ENCODE measurements at places on chromosomes 7 and 10. TPM values are rescaled to one million over a fixed set of nuclear protein-coding genes. Genes with fewer than 3 reads are reported as not detected.

ADAM8 gene
- total RNA-seq: 160 TPM

TSPAN12 gene
- not detected for total RNA-seq

OR2A7 gene
- total RNA-seq: 2.2 TPM

PNLIPRP2 gene
- total RNA-seq: not detected

GDF10 gene
- 0.50 TPM for total RNA-seq

- DNase-seq: no peak
Observed at GRCh38 chr7:83101530-83101929, 61.2 kb downstream of the PCLO start.

DNA sequence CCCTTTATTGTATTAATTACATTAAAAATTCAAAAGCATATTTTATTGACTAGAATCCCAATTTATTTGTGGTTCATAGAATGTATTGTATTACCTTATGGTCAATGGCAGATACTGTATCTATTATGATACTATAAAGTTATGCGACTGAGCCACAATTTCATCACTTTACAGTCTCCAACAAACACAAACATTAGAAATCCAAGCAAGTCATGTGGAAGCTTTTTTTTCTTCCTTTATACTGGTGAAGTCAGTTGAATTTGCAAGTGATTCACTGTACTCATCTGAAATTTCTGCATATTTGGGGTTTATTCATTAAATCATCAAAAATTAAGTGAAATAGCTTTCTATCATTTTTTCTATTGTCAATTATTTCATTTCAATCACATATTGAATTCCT lies 54.3 kb downstream of the BMPER start:
- no peak for DNase-seq

DNA sequence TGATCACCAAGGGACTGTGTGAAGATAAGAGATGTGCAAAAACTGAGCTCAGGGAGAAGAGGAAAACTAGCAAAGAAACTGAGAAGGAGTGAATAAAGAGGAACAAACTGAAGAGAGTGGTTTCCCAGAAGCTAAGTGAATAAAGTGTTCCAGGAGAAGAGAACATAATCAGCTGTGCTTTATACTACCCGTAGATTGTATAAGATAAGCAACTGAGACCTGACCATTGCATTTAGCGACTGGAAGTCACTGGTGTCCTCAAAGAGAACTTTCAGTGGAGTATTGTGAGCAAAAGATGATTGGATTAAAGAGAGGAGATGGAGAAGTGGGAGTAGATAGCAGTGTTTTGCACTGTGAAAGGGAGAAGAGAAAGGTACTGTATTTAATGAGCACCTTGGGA lies 14.6 kb downstream of the PHTF2 start:
- DNase-seq: no peak

DNA sequence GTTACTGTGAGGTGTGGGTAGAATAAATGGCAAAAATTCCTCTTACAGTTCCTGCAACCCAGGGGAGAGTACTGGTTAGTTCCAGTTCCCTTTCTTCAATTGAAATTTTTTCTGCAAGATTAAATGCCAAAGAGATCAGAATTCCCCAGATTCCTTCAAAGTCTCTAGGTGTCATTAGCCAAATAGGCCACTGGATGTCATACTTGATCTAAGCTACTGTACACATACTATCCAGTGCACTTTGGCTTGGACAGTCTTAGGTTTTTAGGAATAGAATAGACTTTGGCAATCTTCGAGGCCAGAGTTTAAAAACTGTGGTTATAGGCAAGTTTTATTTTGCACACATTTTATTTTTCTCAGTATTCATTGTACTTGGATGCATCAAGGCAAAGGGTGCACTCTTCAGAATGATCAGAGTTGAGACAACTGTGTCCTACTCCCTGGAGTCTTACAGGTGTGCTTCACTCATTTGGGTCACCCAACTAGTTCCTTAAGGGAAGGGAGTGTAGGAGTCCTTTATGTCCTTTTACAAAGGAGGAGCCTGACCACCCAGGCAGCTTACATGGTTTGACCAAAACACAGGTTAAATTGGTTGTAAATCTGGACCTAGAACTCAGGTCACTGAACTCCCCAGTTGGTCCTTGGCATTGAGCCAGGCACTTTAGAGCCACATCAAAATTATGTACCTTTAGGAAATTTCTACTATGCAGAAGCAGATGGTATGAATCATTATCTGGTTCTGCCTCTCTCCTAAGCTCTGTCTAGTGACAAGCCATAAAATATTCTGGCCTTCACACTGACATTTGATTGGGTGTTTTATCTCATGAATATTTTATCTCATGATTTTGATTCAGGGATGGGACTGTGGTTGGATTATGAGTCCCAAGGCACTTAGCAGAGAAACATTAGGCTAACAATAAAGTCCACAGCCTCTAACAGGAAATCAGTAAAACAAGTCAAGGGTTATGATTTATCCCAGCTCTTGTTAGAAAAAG lies 49.5 kb downstream of the ASAH2B start:
- no peak for DNase-seq

DNA sequence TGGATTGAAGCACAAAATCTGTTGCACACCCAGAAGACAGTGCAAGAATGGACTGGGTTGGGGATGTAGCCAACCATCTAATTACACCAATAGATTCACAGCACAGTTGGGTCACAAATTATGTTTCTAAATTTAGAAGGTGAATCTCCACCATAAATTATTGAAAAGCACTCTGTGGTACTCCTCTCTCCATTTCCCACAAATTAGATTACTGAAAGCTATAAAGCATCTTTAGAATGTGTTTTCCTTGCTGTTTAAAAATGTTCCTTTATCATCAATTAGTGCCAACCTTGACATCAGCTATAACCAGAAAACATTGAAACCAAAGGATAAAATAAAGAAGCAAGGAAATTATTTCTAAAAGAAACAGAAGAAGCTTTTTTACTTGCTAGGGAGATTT lies 39.9 kb upstream of the HDAC9 start:
- DNase-seq: no peak

- DNase-seq: no peak
Observed at GRCh38 chr7:73431041-73431835, 2.3 kb upstream of the FZD9 start.

BLNK gene
- total RNA-seq: not detected

- no peak for DNase-seq
Observed at GRCh38 chr7:90706072-90706716, 110.1 kb downstream of the CDK14 start.

MBL2 gene
- total RNA-seq: not detected

All from activated CD4-positive, alpha-beta memory T cell treated with anti-CD3 and anti-CD28 coated beads for 36 hours (primary cell).